ENCODE measurements at places on chromosomes 16 and 17.
A peak's percentile ranks its signal among the peaks of the same experiment; 100 is the strongest.

DNA sequence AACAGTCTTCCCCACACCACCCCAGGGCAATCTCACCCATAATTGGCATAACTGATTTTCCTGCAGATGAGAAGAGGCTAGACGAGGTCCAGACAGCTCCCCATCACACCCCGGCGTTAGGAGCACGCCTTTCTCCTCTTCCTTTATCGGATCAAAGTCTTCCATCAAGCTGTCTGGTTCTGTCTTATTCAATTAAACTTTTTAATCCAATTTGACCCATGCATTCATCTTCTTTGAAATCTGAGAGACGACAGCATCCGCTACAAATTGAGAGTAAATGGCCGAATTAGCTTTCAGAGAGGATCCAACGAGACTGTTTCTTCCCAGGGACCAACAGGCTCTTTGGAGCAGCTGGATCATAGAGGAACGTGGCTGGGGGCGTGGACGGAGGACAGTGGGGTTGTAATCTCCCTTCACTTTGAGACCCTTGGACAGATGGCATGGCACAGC is 44.4 kb upstream of the GPRC5B start:
- DNase-seq, result no peak

- no peak for DNase-seq
These were observed 260.1 kb downstream of the PARN start for GRCh38 chr16:14369734-14370598.

GRCh38 chr17:82439194-82439828 is 11.2 kb downstream of the CYBC1 start:
- DNase-seq, result no peak

DNA sequence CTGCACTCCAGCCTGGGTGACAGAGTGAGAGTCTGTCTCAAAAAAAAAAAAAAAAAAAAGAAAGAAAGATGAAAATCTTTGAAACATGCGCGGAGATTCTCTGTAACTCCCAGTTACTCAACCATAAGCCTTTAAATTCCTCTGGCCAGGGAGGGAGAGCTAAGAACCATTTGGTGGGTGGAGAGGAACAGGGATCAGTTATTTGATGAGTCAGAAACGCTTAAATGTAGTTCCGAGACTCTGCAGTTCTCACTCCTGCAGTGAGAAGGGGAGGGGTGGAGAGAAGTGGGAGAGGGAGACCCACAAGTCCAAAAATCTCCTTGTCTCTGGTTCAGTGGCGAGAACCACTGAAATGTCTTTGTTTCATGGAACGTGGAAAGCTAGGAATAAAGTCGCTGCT is 266.7 kb downstream of the SOX9 start:
- no peak for DNase-seq

DNA sequence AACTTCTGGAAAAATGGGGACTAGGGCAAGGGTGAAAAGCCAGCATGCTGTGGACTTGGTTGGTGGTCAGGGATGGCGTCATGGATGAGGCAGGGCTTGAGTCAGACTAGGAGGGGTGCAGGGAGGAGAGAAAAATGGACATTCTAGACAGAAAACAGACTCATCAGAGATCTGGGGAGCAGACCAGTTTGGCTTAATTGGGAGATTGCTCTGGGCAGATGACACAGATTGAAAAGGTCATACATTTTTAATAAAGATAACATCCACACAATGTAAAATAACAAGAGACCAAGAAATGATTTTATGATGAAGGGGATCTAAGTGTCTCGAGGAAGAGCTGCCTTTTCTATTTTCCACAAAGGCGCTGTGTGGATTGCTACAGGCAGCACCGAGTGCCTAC is 326.3 kb downstream of the XYLT1 start:
- no peak for DNase-seq

DNA sequence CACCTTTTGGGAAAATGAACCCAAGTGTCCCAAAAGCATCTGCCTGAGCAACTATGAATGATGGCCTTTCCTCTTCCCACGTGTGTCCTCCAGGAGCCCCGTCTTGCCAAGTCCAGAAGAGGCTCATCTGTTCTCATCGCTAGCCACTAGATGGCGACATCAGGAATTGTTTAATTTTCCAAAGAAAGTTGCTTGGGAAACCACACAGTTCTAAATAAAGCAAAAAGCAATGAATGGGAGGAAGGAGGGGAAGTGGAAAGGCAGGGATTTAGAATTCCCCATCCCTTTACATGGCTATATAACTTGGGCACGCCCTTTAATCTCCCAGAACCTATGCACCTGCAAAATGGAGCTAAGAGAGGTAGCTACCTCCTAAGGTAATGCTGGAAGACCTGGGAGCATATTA is 9.0 kb upstream of the CDH5 start:
- DNase-seq, result peak; percentile 27

DNA sequence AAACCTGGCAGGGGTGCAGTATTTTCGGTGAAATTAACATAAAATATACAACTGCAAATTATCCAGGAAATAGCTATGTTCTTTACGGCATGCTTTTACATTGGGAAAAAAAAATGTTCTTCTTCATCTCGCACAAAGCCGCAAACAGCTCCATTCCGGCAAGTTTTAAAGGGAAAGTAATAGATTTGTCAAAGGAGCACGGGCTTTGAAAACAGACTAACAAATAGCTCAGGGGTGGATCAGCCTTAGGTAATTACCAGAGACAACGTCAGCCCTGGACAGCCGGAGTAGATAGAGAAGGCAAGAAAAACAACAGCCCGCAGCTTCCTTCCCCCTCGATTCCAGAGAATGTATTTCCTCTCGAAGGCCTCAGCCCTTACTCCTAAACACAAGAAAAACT is 222.5 kb downstream of the C16orf78 start:
- no peak for DNase-seq

DNA sequence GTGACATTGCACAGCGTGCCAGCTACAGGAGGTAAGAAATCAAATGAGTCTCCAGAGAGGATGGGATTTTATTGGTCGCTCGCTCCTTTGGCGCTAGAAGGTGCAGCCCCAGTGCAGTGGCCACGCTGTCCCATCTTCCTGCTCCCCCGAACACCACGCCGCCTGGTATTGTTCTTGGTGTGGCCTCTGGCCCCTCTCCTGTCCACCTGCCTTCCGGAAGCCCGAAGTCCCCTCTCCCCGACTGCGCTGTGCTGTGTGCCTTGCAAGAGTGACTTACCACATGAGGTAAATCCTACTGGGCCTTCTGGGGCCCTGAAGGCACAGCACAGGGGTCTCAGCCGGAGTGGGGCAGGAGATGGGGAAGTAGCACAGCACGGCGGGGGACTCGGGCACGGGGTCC is 58.2 kb downstream of the MARCHF10 start:
- DNase-seq, result no peak

DNA sequence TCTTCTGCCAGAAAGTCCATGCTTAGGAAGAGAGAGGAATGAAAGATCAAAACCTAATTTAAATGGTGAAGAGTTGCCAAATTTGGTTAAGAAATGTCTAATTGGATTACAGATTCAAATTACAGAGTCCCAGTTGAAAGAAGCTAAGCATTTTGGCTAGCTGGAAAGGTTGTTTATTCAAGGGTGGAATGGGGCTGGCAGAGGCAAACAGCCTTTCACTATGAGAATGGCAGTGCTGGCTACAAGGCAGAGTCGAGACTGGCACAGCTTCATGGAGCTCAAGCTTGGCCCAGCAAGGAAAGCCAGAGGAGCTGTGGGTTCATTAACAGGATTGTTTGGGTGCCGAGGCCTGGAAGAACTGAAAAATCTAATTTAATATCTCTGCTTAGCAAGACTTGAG is 13.6 kb downstream of the MAP3K3 start:
- no peak for DNase-seq

DNA sequence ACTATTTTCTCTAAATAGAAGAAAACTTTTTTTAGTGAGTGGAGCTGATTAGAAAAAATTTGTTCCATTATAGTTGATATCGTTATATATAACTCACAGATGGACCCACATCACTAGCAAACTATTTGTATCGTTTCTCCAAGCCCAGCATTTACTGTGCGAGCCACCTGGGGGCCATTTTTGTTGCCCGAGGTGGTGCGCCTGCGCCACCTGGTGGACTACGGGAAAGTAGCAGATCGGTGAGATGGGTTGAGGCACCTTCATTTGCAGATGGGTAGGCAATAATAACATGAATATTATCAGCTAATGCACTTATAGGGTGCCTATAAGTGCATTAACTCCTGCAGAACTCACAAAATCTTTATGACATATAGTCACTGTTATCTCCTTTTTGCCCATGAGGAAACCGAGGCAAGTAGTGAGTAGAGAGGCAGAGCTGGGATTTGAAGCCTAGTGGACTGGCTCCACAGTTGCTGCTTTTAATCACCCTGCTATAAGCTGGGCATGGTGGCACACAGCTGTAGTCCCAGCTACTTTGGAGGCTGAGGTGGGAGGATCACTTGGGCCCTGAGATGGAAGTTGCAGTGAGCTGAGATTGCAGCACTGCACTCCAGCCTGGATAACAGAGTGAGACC is 23.2 kb upstream of the NTN1 start:
- peak; percentile 82 for DNase-seq

DNA sequence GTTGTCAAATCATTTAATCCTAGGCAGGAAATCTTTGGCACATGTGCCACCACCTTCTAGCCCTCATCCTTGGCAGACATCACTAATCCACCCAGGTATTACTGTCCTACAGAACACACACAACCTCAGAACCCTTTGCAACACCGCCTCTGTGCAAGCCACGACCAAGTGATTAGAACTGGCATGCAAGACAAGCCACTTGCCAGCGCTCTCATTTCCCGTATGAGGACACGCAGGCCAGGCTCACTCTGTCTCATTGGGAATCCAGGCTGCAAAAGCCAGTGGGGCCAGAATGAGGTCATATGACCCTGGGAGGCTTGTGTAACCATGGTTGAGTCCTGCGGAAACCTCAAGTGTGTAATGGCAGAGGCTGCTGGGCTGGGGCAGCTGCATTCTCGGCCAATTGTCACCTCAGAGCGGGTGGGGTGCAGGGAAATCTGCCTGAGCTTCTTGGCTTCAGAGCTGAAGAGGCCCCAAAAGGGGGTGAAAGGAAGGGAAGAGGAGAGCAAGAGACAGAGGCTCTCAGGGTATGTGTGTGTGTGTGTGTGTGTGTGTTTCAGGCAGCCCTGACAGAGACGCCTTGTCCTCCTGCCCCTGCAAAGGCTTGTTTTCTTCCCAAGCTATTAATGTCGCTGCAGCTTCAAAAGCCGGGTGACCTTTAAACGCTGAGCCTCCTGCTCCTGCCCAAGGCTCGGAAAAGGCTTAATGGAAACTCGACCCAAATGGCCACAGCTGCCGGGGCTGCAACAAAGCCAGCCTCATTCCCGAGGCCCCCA is 43.2 kb upstream of the MRPS23 start:
- DNase-seq, result peak; percentile 14

GRCh38 chr16:67100569-67101310 is 9.0 kb upstream of the PHAF1 start:
- peak; percentile 54 for DNase-seq

DNA sequence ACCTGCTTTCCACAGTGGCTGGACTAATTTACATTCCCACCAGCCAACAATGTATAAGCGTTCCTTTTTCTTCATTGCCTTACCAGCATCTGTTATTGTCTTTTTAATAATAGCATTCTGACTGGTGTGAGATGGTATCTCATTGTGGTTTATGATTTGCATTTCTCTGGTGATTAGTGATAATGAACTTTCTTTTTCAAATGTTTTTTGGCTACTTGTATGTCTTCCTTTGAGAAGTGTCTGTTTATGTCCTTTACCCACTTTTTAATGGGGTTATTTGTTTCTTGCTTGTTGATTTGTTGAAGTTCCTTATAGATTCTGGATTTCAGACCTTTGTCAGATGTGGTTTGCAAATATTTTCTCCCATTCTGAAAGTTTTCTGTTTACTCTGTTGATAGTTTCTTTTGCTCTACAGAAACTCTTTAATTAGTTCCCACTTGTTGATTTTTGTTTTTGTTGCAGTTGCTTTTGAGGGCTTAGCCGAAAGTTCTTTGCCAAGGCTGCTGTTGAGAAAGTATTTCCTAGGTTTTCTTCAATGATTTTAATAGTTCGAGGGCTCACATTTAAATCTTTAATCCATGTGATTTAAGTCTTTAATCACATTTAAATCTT is 26.8 kb downstream of the ITGAM start:
- DNase-seq, result no peak

Data from CD4-positive, alpha-beta T cell treated with Interleukin-4 for 1 hour (primary cell).